ENCODE measurements at places on chromosomes 16 and 17.
A peak's percentile ranks its signal among the peaks of the same experiment; 100 is the strongest.

- no peak for DNase-seq
Measured at GRCh38 chr16:30041841-30042240, 10.8 kb upstream of the TLCD3B start.

GRCh38 chr16:11797957-11798299, 870 bp upstream of the ZC3H7A start:
- DNase-seq = no peak

DNA sequence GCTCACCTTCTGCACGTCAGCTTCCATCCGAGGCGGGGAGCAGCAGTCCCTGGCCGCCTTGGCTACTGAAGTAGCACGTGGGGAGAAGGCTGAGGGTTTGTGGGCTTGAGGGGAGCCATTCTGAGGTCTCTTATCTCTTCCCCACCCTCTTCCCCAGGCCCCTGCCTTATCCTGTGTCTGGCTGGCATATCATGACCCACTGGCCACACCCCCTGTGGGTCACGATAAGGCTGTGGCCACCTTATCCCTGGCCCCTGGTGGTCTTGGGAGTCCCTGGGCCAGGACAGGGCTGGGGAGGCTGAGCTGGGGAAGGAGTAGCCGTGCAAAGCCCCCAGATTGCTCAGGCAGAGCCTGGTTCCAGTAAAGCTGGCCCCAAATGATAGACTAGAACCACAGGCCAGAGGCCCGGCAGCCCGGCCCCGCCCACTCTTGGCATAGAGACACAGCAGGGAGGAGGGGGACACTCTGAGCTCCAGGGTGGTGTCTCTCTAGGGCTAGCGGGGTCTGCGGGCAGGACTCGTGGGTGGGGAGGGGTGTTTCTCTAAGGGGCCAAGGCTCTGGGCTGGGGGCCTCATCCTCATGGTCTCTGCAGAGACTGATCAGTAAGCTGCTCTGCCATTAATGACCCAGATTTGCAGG, 7.6 kb downstream of the SPNS2 start:
- DNase-seq = no peak

DNA sequence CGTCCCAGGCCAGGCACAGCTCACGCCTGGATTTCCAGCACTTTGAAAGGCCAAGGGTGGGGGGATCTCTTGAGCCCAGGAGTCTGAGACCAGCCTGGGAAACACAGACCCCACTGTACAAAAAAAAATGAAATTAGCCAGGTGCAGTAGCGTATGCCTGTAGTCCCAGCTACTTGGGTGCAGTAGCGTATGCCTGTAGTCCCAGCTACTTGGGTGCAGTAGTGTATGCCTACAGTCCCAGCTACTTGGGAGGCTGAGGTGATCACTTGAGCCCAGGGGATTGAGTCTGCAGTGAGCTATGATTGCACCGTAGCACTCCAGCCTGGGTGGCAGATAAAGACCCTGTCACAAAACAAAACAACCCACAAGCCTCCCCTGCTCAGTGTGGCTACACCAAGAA, 27.0 kb upstream of the SLC25A19 start:
- DNase-seq = no peak

DNA sequence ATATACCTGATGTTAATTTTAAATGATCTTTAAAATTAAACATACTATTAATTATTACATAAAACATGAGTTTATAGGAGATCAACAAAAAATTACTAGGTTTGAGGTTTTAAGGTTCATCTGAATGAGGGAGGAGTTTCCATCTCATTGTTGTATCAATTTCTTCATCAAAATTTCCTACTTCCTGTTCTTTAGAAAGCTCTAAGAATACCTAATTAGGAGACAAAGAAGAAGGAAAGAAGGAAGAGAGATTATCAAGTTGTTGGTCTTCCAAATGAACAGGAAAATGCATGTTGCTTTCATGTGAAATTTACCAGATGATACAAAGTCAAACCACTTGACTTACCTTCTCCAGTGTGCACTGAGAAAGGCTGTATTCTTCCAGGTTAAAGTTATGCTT, 18.1 kb upstream of the ABCA9 start:
- no peak for DNase-seq

DNA sequence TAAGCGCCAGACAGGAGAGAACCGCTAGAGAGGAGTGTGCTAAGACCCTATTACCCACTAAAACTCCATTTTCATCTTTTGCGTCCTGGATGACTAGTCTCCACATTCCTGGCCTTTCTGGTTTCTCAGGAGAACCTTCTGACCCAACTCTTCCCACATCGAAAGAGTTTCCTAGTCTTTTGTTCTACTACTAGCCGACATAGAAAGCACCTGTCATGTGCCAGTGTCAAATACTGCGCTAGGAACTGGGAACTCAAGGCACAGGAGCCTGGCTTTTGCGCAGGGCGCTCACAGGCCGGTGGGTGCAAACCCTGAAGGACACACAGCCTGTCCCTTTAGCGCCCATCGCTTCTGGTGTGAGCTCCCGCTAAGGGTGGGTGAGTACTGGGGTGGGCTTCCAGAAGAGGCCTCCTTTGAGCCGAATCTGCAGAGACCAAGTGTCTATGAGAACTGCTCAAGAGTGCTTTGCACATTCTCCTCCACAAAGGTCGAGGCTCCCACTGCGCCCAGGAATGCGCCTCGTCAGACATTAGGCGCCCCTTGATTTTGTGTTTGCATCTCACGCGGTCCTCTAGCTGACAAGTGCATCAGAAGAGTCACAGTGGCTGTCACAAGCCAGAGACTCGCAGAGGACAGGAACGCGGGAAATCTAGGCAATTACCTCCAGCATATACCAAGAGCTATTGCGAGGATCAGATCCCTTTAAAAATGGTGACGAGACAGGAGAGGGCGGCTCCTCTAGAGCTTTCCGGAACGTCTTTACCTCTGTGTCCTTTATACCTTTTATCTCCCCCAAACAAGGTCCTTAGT, 2.0 kb upstream of the PSMB3 start:
- no peak for DNase-seq

DNA sequence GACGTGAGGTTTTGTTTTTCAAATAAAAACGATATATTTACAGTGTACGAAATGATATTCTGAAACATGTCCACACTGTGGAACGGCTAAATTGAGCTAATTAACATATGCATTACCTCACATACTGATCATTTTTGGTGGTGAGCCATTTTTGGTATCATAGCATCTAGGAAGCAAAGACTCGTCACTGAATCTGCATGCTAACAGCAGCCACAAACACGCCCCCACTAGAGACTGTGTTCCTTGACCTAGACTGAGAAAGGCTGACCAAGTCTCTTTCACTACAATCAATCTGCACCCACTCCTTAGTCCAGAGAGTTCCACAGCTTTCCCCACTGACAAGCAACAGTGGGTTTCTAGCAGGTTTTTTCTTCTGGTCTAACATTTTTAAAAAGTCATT, 29.5 kb downstream of the NPLOC4 start:
- DNase-seq = no peak

- no peak for DNase-seq
Measured at GRCh38 chr16:71441348-71442050, 355 bp downstream of the TLE7 start.

DNA sequence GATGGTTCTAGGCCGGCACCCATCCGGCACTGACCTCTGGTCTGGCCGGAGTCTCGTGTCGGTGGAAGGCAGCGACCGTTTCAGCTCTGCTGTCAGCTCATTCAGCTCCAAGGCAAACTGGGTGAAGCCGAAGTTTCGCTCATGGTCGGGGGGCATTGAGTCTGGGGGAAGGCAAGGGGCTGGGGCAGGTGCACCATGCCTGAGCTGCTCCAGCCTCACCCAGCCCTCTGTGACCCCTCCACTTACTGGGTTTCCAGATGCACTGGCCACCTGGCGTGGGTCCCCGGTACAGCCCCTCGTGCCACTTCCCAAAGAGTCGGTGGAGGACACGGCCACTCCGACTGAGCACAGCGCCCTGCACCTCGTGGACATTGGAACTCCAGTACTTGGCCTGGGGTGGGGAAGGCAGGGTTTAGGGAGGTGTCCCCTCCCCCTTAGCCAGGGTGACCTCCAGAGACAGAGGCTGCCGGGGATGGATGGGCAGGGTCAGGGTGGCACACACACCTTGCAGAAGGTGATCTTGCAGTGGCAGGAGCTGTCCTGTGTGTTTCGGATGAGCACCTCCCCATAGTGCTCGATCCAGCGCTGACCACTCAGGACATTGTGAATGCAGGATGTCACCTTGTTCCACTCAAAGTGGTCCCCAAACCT, 12.6 kb downstream of the OSBPL7 start:
- peak; percentile 46 for DNase-seq

DNA sequence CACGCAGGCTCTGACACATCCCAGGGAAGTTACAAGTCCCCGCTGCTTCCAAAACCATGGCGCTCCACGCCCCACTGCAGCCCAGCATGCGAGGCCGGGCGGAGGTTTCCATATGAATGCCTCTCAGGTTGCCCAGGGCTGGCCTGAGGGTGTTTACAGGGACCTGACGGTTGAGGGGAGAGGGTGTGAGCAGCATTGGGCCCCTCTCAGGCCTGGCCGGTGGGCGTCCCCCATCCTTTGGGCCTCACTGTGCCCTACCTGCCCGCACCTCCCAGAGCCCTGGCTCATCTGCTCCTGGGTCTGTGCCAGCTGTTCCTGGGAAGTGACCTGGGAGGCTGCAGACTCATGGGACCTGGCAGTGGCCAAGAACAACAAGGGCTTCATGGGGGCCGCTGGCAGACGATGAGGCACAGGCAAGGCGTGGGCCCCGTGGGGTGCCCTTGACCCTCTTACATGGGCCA, 173.5 kb downstream of the C16orf95 start:
- no peak for DNase-seq

DNA sequence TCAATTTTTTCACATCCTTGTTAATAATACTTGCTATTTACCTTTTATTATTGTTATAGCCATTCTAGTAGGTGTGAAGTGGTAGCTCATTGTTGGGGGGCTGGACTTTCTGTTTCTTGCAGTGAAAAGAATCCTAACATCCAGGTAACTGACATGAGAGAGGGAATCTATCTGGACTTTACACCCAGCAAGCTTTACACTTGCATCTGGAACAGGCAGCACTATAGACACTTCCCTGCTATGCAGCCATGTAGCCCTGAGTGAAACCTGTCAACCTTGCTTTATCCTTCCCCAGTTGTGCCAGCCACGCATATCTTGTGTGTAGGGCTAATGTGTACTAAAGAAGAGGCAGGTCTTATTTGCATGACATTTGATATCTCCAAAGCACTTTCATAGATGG, 16.9 kb upstream of the ABCC12 start:
- DNase-seq = no peak

- DNase-seq = no peak
Measured at GRCh38 chr17:68924793-68925720, 30.1 kb downstream of the ABCA8 start.

DNA sequence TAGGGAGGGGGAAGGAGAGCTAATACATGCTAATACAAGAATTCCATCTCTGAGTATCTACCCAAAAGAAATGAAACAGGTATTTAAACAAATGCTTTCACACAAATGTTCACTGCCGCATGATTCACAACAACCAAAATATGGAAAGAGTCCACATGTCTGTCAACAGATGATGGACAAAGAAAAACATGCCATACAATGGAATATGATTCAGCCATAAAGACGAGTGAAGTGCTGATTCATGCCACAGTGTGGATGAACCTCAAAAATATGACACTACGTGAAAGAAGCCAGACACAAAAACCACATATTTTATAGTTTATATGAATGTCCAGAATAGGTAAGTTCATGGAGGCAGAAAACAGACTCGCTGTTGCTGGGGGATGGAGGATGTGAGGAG, 321.4 kb downstream of the FOXL1 start:
- no peak for DNase-seq
